ENCODE measurements at places on chromosomes 16 and 17.

- no peak for DNase-seq
Observed at GRCh38 chr17:40821536-40821935, 878 bp downstream of the KRT10 start.

- DNase-seq: no peak
Observed at GRCh38 chr16:31184888-31185287, 4.9 kb downstream of the FUS start.

- DNase-seq: peak; percentile 29
Observed at GRCh38 chr17:75808905-75809621, 24.5 kb downstream of the UNK start.

GRCh38 chr17:8320990-8321389, 10.9 kb downstream of the ARHGEF15 start:
- no peak for DNase-seq

DNA sequence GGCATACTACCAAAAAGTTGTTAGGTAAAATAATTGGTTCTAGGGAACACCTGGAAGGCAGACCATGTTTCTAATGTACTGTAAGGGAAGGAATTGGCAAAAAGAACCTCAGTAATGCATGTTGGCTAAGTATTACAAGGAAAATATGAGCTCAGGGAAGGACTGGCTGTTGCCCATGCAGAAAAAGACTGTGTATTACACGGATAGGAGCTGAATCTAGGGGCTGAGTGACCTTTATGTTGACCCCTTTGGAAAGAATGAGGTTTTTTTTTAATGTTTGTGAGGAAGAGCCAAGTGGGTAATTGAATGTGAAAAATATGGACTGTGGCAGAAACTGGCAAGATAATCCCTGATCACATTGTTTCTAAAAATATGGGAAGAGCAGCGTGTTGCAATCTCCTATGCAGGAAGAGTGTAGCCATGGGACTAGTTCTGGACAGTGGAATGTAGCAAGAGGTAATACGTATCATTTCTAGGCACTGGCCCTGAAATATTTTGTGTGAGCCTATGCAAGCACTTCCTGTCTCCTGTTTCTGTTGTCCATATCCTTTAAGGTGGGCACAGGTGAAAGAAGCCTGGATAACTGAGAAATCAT, 95.1 kb upstream of the CNTNAP4 start:
- no peak for DNase-seq

GRCh38 chr16:69930117-69930776, 20.9 kb upstream of the CLEC18A start:
- DNase-seq: peak; percentile 79

- no peak for DNase-seq
Observed at GRCh38 chr17:80388175-80388574, 26.8 kb upstream of the ENDOV start.

DNA sequence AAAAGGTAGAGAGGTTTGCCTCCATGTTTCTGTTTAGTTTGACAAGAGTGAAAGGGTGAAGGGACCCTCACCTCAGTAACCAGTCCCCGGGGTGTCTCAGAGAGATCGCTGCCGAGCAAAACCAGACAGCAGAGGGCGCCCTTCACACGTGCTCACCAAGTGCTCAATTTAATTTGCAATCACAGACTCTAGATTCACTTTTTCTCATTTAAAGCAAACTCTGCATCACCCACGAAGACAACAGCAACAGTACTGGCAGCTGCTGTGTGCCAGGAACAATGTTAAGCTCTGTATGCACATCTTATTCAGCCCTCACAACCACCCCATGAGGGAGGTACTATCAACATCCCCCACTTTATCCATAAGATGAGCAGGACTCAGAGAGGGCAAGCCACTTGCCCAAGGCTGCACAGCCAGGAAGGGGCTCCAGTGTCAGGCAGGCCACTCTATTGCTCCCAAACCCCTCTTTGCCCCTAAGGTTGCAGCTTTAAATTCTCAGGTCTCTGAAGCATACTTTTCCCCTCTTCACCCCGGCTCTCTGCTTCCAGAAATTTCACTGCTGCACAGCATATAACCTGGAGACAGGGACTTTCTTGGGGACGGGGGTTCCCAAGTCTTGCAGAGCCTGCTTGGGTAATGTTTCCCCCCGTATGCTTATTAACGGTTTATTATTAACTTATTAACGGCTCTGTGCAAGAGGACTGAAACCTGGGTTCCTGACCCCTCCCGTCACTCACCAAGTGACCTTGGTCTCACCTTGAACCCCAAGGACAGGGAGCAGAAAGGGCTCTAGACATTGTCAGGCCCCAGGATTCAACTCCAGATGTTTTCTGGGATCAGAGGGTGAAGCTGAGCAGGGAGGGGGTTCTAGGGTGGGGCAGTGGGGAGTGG, 70.9 kb downstream of the CNGB1 start:
- peak; percentile 73 for DNase-seq

- no peak for DNase-seq
Observed at GRCh38 chr17:35568561-35568960, 7.9 kb upstream of the SLFN14 start.

- DNase-seq: no peak
Observed at GRCh38 chr16:67021321-67021720, 7.6 kb upstream of the CBFB start.

DNA sequence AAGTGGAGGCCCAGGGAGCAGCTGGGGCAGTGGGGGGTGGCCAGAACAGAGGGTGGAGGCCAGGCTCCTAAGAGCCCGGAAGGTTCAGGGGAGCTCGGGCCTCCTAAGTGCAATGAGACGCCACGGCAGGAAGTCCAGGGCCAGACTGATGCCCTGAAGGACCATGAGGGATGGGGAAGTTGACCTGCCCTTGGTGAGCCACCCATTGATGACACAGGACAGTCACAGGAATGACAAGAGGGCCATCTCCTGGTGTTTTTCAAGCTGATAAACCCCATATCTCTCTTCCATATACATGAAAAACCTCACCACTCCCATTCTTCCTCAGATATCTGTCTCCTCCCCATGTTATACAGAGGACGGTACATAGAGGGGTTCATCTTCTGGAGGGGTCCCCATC, 5.8 kb upstream of the MRPL58 start:
- DNase-seq: no peak

GRCh38 chr16:18829251-18829650, 27.9 kb upstream of the ARL6IP1 start:
- no peak for DNase-seq

DNA sequence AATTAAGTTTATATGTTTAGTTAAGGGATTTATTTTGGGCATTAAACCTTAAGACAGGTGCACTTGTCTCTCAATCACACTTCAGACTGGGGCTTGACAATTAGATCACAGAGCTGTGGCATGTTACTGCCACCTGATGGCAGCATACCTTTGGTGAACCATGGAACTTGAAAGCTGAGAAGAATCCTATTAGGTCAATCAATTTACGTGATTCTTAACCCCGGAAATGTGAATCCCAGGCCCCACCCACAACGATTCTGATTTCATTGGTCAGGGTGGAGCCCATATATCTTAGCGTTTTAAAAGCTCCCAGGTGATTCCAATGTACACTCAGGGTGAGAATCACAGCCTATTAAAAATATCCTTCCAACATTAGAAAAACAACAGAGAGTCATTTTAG, 91.0 kb downstream of the GSG1L start:
- peak; percentile 67 for DNase-seq

- DNase-seq: no peak
Observed at GRCh38 chr16:30490210-30490609, 17.7 kb downstream of the ITGAL start.

GRCh38 chr17:17455173-17455572, 21.6 kb upstream of the MED9 start:
- DNase-seq: no peak

DNA sequence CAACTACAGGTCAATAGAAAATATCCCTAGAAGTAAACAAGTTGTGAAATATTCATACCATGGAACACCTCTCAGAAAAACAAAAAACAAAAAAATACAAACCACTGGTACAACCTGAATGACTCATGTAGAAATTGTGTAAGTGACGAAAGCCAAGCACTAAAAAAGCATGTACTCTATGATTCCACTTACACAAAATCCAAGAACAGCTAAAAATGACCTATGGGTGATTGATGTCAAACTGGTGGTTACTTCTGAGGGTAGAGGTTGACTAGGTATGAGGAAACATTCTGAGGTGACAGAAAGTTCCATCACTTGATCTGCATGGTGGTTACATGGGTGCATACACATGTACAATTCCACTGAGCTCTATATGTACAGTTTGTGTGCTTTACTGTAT, 31.1 kb downstream of the DHRS7C start:
- no peak for DNase-seq

DNA sequence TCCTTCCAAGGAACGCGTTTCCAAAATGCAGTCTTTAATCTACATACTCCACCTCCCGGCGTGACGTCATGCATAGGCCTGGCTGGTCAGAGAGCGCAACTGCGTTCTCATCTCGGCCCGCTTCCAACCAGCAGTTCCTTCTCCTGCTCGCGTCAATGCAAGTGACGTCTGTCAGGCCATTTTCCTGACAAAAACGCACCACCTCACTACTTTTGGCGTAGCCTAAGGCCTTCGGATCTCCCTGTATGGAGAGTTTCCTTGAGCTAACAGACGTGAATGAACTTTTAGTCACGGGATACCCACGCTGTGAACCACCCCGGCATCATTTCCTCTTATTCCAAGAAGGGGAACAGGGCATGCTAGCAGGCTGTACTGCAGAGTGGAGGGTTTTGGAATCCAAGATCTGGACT, 25.0 kb downstream of the TEX14 start:
- DNase-seq: peak; percentile 41

GRCh38 chr16:72126429-72126765, 32.8 kb downstream of the DHX38 start:
- no peak for DNase-seq

DNA sequence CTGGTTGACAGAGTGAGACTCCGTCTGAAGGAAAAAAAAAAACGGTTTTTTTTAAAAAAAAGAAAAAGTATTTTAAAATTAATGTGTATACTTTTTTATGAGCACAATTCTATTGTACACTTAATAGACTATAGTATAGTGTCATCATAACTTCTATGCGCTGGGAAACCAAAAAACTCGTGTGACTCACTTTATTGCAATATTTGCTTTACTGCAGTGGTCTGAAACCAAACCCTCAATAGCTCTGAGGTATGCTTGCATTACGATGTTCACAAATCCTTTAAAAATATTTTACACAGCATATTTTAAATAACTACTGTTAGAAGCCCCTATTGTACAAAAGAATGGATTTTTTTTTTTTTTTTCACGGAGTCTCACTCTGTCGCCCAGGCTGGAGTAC, 12.4 kb upstream of the MAP2K6 start:
- DNase-seq: no peak

DNA sequence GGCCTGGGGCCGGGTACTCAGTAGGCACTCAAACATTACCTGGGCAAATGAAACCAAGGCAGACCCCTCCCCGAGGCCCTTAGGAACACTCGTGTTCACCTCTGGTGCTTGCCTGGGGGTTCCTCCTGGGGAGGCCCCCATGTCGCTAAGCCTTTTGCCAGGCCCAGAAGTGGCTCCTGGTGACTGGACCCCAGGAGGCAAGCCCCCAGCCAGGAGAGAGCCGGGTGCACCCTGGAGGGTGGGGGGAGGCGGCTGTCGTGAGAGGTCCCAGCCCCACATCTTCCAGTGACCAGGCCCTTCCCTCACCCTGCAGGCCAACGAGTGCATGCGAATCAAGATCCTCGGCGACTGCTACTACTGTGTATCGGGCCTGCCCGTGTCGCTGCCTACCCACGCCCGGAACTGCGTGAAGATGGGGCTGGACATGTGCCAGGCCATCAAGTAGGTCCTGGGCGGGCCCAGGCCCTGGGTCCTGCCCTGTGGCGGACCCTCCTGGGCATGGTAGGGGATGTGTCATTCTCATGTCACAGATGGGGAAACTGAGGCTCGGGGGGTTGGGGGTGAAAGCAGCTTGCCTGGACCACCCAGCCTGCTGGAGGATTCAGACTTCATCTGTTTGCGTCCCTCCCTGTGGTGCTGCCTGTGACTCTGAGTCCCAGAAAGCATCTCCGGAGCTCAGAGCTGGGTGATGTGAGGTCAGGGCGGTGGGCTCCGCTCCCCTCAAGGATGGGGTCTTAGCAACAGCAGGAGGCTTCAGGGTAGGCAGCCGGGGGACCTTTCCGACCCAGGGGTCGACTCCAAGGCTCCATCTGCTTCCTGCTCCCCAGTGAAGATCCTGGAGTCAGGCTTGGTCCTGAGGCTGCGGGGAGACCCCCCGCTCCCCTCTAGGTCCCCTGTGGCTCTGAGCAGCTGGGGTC, 32.5 kb downstream of the ADCY7 start:
- DNase-seq: peak; percentile 22

DNA sequence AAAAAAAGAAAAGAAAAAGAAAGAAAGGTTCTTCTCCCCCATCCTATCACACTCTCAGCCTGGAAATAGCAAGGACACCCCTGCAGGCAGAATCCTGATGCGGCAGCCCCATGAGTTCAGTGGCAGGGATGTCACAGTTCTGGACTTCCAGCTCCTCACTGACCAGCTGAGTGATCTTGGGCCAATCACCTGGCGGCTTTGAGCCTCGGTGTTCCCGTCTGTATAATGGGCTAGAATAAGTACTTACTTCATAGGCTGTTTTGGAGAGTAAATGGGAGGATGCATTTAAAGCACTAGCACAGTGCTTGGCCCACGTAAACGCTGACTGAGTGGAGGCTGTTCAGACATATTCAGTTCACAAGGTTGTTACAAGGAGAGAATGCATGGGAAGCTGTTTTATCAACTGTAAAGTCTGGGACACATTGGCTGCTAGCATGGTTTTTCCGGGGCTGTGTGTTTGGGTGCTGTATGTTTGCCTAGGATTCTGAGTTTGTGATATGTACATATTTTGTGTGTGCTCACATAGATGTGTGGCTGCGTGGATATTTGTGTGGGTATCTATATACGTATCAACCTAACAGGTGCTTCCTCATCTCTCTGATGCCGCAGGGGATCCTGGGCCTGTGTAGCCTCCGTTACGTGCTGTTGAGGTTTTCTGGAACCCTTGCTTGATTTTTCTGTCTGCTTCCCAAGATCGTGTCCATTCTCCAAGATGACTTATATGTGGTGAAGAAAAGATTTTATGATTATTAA, 3.4 kb downstream of the BHLHA9 start:
- DNase-seq: peak; percentile 23

- DNase-seq: no peak
Observed at GRCh38 chr17:77404812-77405581, 264.2 kb downstream of the SEC14L1 start.
